Coronary artery (tissue), 2 donors: ENCODE measurements at places on chromosomes 4 and X.

GRCh38 chrX:46715530-46715929, 43.4 kb downstream of the SLC9A7 start:
- no peak for DNase-seq

DNA sequence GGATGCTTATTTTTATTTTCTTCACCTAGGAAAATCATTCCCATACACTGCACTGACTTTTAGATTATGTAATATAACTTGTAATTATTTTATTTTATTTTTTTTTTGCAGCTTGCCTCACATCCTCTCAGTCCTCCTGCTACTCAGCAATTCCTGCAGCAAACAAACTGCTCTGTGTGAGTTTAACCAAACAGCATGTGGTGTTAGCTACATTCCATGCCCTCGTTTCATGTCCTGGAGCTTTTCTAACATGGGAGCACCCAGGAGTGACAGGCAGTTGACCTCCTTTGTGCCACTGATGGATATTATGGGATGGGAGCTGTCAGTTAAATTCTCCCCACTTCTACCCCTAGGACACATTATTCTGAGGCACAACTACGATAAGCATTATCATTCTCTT, 24.8 kb downstream of the CXCL1 start:
- no peak for DNase-seq

GRCh38 chr4:134787315-134787714, 585.7 kb upstream of the PABPC4L start:
- DNase-seq, result no peak

DNA sequence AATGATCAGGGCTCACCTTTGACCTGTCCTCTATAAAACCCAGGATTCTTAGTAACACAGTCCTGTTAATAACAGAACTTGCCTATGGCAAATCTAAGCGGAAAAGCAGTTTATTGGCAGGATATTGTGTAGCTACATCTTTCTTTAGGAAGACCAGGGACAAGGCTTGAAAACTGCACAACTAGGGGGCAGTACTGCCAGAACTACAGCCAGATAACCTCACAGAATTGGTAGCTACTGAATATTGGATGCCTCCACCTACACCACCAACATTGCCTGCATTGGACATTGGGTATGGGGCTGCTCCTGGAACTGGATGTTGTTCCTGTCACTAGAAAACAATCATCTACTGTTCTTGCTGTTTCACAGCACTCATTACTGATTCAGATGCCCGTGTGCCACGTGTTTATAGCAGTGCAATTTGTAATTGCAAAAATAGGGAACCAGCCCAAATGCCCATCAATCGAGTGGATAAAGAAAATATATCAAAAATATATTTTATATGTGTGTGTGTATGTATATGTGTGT, 47.4 kb downstream of the REPS2 start:
- no peak for DNase-seq
